Hematopoietic multipotent progenitor cell treated with erythropoietin and hydrocortisone succinate and interleukin-3 and kit ligand, for 8 days (in vitro differentiated cells): ENCODE measurements at places on chromosomes 4 and X.
A peak's percentile ranks its signal among the peaks of the same experiment; 100 is the strongest.

GRCh38 chrX:334971-335757 lies 16.6 kb upstream of the GTPBP6 start:
- DNase-seq, result no peak

- DNase-seq, result no peak
Observed at GRCh38 chrX:39888730-39889129, 209.0 kb downstream of the BCOR start.

DNA sequence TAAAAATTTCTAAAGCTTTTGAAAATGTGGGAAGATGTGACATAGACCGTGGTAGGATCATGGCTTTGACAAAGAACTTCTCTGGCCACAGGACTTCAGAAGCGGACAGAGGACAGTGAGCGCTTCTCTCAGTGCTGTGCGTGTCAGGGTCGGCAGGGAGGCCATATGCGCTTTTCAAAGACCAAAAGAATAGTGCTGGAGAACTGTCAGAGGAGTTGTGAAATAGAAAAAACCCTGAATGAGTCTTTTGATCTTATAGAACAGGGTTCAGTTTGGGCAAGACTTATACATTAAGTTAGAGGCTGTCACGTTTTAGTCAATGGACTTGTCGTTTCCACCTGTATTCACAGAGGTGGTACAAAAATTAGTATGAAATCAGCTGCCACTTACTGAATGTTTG lies 77.4 kb downstream of the PTTG2 start:
- DNase-seq, result no peak

DNA sequence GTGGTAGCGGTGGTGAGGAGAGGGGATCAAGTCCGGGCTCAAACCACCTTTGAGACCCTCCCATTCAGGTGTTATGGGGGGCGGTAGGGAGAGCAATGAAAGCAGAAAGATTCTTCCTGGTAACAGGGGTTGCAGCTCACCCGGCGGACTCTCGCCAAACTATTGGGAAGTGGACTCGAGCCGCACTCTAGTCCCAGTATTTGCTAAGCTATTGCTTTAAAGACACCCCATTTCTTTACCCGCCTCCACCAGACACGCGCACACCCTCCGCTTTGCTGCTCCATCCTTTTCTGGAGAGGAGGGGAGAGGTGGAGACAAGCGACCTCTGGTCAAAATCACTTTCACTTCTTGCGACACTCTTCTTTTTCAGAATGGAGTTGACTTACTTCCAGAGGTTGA lies 625 bp upstream of the GABRA4 start:
- no peak for DNase-seq

- no peak for DNase-seq
Observed at GRCh38 chr4:1195891-1196401, 23.6 kb upstream of the SPON2 start.

DNA sequence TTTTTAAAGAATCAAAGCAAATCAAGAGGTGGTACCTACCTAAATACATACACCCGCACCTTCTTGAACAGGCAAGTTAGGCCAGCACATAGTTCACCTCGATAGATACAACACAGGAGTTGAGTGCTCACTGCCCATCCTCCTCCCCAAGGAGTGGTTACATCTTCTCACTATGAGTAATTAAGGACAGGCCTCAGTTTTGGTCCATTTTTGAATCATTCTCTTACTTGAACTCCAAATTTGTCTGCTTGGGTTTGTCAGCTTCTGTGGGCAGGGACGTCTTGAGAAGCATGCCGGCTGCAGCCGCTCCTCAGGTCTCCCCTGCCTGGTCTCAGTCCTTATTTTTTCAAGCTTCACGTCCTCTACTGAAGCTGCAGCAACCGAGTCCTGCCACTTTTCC lies 190.6 kb upstream of the RBPJ start:
- no peak for DNase-seq

GRCh38 chrX:22730542-22730941 lies 269.2 kb upstream of the DDX53 start:
- no peak for DNase-seq

DNA sequence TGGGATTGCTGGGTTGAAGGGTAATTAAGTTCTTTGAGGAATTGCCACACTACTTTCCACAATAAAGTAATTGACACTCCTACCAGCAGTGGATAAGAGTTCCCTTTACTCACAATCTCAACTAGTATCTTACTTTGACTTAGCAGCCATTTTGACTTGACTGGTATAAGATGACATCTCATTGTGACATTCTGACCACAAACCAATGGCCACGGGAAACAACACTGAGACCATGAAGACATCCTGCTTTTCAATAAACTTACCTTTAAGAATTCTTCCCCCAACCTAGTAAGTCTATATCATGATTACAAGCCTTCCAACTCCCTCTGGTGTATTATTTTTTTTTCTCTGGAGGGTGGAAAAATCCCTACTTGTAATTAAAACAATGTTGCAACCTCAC lies 66.9 kb upstream of the WDR1 start:
- no peak for DNase-seq

GRCh38 chr4:95283320-95283719 lies 265.5 kb downstream of the UNC5C start:
- DNase-seq, result no peak

DNA sequence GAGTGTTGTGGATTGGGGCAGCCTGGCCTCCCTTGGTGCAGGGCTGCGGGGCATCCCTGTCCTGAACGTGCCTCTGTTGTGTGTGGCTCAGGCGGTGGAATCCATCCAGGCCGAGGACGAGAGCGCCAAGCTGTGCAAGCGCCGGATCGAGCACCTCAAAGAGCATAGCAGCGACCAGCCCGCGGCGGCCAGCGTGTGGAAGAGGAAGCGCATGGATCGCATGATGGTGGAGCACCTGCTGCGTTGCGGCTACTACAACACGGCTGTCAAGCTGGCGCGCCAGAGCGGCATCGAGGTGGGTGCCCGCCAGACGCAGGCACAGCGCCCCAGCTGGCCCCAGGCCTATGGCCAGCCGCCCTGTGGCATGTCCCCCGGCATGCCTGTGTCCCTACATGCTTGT lies 25.6 kb downstream of the MAEA start:
- DNase-seq, result no peak

DNA sequence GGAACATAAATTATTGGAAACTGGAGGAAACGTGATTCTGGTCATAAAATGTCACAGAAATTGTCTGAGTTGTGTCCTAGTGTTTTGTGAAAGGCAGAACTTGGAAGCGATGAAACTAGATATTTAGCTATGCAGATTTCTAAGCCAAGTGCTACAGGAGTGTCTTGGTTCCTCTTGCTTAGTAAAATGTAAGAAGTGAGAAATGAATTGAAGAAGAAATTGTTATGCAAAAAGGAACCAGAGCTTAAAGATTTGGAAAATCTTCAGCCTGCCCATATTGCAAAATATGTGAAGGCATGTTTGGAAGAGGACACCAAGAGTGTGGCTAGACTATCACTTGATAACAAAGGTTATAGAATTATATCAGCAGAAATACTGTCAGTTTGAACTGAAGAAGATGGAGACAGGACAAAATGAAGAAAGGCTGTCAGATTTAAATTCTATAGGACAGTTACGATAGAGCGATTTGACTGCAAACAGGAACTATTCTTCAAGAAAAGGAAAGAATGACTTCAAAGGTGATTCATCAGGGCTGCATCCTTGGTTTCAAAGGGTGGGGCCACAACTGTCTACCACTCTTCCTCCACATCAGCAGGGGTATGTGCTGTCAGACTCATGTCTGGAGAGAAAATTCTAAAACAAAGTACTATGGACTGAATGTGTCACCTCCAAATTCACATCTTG lies 9.4 kb upstream of the CDS1 start:
- no peak for DNase-seq

GRCh38 chr4:25233737-25234389 lies at the start of gene PI4K2B:
Gene PI4K2B, plus strand, starts transcription at chr4:25234033. Its CDS starts 131 bp downstream, at chr4:25234164.
- peak; percentile 91 for DNase-seq

DNA sequence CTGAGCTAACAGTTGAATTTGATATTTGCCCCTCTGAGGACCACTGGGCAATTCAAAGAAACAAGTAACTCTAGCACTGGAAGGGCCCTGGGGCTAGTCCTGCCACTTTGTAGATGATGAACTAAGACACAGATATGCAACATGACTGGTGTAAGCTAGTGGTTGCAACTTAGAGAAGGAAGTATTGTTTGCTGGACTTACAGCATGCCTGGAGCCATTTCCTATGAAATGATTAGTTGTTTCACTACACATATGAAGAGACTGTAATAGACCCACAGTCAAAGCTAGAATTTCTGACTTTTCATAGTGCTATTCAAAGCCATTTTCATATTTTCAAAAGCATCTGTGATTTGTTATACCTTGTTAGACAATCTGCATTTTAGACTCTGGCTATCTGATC lies 96.2 kb downstream of the TSPAN7 start:
- DNase-seq, result no peak

GRCh38 chr4:17236686-17237085 lies 275.2 kb downstream of the QDPR start:
- no peak for DNase-seq

GRCh38 chr4:185513489-185514181 lies 21.7 kb downstream of the PDLIM3 start:
- DNase-seq, result no peak

DNA sequence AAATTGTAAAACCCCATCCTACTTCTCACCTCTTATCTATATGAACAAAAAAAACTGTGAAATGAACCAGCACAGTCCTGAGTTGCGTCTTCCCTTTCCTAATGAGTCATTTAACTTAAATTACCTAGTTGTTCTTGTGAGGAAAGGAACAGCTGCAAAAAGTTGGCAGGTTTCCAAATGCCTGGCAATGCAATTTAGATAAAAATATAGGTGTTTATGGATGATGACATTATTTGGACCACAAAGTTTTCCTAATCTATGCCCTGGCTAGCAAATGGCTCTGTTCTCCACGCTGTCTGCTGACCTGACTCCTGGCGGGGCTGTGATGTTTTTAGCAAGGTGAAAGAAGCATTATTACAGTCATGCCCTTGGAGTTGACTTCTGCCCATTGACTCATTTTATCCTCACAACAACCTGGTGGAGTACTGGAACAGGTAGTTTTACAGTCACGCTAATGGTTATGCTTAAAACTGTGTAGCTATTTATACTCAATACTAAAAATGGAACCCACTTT lies 29.8 kb upstream of the RELL1 start:
- DNase-seq, result peak; percentile 70

DNA sequence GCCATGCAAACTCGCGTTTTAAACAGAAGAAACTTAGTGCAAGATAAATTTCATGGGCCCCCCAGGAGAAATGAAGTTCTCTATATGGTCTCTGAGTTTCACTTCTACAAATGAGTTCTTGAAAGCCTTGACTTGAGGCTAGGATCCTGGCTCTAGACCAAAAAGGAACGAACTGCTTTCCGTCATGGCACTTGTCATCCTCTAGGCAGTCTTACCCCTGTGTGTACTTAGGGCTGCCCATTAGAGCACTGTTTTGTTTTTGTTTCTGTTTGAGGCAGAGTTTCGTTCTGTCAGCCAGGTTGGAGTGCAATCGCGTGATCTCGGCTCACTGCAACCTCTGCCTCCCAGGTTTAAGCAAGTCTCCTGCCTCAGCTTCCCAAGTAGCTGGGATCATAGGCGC lies 29.0 kb downstream of the RNF4 start:
- DNase-seq, result no peak
